ENCODE measurements at places on chromosomes 3 and 15.

GRCh38 chr15:99621767-99622166 is 56.0 kb downstream of the MEF2A start:
- peaks cover 22% of the 10 kb centered on the region for H3K4me1 ChIP-seq
- no peaks in the 10 kb centered on the region for H3K36me3 ChIP-seq
- DNase-seq, result no peak

GRCh38 chr15:101156061-101156460 is 95.8 kb downstream of the CHSY1 start:
- H3K27me3 ChIP-seq, result no peaks in the 10 kb centered on the region
- no peak overlapping the region for H3K27ac ChIP-seq
- H3K4me1 ChIP-seq, result peaks cover 4% of the 10 kb centered on the region
- no peaks in the 10 kb centered on the region for H3K36me3 ChIP-seq
- H3K4me3 ChIP-seq, result no peak overlapping the region

- peak overlapping the region; percentile 80 for H3K27ac ChIP-seq
- H3K36me3 ChIP-seq, result no peaks in the 10 kb centered on the region
- peaks cover 13% of the 10 kb centered on the region for H3K4me1 ChIP-seq
These were observed 16.8 kb upstream of the FBLN2 start for GRCh38 chr3:13532085-13532484.

DNA sequence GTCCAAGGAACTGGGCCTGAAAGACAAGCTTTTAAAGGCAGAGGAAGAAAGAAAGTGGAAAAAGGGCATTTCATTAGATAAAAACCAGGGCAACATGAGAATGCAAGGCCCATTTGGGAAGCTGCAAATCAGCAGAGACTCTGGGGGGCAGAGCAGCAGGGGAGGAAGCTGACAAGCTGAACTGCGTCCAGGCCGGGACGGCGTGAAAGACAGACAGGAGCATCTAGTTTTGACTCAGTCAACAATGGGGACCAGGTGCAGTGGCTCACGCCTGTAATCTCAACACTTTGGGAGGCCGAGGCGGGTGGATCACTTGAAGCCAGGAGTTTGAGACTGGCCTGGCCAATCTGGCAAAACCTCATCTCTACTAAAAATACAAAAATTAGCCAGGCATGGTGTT is 69.9 kb downstream of the CDC25A start:
- H3K4me1 ChIP-seq, result no peaks in the 10 kb centered on the region
- no peaks in the 10 kb centered on the region for H3K36me3 ChIP-seq
- no peak overlapping the region for H3K27ac ChIP-seq
- no peak for DNase-seq

DNA sequence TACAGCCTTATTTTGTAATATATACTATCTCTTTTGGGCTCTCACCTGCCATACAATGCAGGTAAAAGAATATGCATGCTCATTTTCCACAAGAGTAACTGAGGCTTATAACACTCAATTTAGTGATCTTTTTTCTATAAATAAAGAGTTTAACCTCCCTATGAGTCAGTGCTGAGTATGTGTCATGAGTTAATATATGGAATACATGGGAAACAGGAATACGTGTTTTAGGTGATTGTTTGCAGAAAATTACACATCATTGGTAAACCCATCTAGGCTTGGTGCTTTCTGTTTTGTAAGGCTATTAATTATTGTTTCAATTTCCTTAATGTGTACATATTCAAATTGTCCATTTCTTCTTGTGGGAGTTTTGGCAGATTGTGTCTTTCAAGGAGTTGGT is 411.3 kb downstream of the GRM7 start:
- H3K27ac ChIP-seq, result no peak overlapping the region
- no peak overlapping the region for H3K4me3 ChIP-seq

DNA sequence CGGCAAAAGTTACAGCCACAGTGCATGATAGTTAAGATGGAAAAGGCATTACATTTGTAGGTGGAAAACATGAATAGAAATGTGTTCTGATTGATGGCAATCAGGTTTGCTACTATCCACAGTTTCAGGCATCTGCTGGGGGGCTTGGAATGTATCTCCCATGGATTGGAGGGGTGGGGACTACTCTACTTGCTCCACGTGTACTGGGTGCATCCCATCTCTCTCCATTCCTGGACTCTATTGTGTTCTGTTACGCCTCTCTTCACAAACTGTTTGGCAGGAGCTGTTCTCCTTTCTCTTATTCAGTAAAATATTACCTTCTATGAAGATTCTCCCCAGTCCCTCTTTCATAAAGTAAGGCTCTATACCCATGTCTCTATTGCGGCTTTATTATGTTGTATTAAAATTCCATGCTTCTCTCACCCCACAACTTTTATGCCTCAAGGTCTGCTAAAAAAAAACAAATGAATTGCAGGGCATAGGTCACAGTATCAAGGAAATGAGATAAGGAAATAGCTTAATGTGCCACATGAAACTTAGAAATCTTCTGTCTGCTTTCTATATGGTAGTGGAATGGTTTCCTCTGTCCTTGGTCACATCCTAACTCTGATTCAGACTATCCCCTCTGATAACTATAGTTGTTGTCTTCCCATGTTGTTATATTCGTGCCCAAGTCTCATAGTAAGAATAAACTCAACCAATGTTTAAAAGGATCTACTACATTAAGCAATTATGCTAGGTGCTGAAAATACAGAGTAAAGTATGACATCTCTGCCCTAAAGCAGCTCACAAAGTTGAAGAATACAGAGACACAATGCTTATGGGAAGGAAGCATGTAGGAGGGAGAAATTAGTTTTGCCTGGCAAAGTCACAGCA is 43.2 kb downstream of the LRRFIP2 start:
- peaks cover 16% of the 10 kb centered on the region for H3K36me3 ChIP-seq
- no peaks in the 10 kb centered on the region for H3K27me3 ChIP-seq
- no peak for DNase-seq
- H3K4me3 ChIP-seq, result no peak overlapping the region
- H3K4me1 ChIP-seq, result no peaks in the 10 kb centered on the region

DNA sequence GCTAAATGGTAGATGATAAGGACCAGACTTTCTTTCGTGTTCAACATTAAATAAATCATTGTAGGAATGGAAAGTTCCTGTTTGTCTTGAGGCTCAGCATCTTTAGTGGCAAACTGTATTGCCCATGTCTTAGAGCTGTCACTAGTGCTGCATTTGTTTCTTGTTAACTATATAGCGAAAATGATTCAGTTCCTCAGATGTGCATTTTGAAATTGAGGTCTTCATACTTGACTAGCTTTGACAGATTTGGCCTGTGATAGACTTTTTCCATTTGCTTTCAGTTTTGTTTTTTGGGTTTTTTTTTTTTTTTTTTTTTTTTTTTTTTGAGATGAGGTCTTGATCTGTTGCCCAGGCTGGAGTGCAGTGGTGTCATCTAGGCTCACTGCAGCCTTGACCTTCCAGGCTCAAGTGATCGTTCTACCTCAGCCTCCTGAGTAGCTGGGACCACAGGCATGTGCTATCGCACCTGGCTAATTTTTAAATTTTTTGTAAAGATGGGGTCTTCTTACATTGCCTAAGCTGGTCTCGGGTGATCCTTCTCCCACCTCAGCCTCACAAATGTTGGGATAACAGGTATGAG is 9.5 kb upstream of the RPLP1 start:
- DNase-seq, result no peak
- no peaks in the 10 kb centered on the region for H3K27me3 ChIP-seq
- H3K4me1 ChIP-seq, result no peaks in the 10 kb centered on the region
- H3K4me3 ChIP-seq, result no peak overlapping the region

- no peaks in the 10 kb centered on the region for H3K36me3 ChIP-seq
- H3K27ac ChIP-seq, result peak overlapping the region; percentile 3
- peaks cover 9% of the 10 kb centered on the region for H3K27me3 ChIP-seq
- DNase-seq, result no peak
- peaks cover 50% of the 10 kb centered on the region for H3K4me1 ChIP-seq
These were observed 2.7 kb downstream of the P3H2 start for GRCh38 chr3:190117981-190118380.

GRCh38 chr3:32305361-32305876 is 66.9 kb downstream of the CMTM8 start:
- no peaks in the 10 kb centered on the region for H3K27me3 ChIP-seq
- H3K4me3 ChIP-seq, result no peak overlapping the region
- H3K36me3 ChIP-seq, result no peaks in the 10 kb centered on the region

- no peaks in the 10 kb centered on the region for H3K36me3 ChIP-seq
- H3K27me3 ChIP-seq, result no peaks in the 10 kb centered on the region
- DNase-seq, result no peak
- no peak overlapping the region for H3K27ac ChIP-seq
These were observed 17.1 kb downstream of the HOMER2 start for GRCh38 chr15:82935382-82935781.

GRCh38 chr3:17749705-17750293 is 7.4 kb upstream of the TBC1D5 start:
- H3K27me3 ChIP-seq, result no peaks in the 10 kb centered on the region
- no peak for DNase-seq
- no peaks in the 10 kb centered on the region for H3K36me3 ChIP-seq
- no peak overlapping the region for H3K27ac ChIP-seq

GRCh38 chr3:177777699-177778098 is 580.4 kb upstream of the TBL1XR1 start:
- H3K36me3 ChIP-seq, result no peaks in the 10 kb centered on the region
- H3K4me1 ChIP-seq, result peaks cover 9% of the 10 kb centered on the region
- H3K27ac ChIP-seq, result no peak overlapping the region
- no peaks in the 10 kb centered on the region for H3K27me3 ChIP-seq

GRCh38 chr3:174440741-174441587 is 418.2 kb upstream of the NAALADL2 start:
- no peaks in the 10 kb centered on the region for H3K27me3 ChIP-seq
- peak; percentile 15 for DNase-seq

DNA sequence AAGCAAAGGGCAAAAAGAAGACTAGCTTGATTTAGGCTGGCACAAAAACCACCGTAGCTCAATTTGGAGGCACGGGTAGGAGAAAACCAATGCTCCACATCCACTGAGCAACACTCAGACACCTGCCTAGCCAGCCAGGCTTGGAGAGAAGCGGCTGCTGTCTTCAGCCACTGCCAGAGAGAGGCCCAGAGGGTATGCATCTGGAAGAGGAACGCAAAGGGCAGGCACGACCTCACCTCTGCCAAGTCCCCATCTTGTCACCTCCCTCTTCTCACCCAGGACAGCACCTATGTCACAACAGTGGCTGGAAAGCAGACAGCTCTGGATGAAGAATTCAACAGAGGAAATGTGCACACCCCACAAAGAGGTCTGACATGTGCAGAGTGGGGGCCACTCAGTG is 93.5 kb downstream of the ADAMTS17 start:
- no peak overlapping the region for H3K4me3 ChIP-seq
- peak overlapping the region; percentile 80 for H3K27ac ChIP-seq
- no peaks in the 10 kb centered on the region for H3K27me3 ChIP-seq
- H3K4me1 ChIP-seq, result peaks cover 7% of the 10 kb centered on the region
- H3K36me3 ChIP-seq, result no peaks in the 10 kb centered on the region

DNA sequence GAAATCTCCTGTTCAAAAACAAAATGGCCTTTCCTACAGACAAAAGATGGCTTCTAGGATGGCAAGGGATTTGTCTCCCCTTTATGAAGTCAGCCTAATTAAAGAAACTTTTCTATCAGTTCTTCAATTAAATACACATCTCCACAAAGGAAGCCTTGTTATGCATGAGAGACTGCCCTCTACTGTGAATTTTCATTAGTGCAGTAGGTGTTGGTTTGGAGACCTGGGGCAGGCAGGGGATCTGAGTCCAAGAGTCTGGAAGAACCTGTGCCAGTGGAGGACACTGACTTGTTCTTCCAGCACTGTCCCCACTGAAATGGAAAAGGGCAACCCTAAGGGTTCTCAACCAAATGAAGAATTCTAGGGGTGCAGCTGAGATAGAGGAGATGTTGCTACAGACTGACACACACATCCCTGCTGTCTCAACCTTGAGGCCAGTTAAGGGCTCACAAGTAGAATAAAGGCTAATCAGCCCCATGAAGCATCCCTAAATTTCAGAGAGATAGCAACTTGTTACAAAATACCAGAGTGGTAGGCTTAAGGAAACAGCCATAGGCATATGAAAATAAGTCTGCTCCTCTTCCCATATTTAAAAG is 174.0 kb upstream of the PRICKLE2 start:
- no peaks in the 10 kb centered on the region for H3K27me3 ChIP-seq
- H3K27ac ChIP-seq, result no peak overlapping the region
- H3K4me1 ChIP-seq, result no peaks in the 10 kb centered on the region

GRCh38 chr3:192080336-192080735 is 619.4 kb downstream of the PYDC2 start:
- H3K27ac ChIP-seq, result no peak overlapping the region
- no peaks in the 10 kb centered on the region for H3K4me1 ChIP-seq
- no peak overlapping the region for H3K4me3 ChIP-seq
- no peaks in the 10 kb centered on the region for H3K27me3 ChIP-seq
- no peak for DNase-seq

GRCh38 chr3:158820521-158820920 is 18.7 kb downstream of the MFSD1 start:
- peaks cover 21% of the 10 kb centered on the region for H3K36me3 ChIP-seq
- no peaks in the 10 kb centered on the region for H3K4me1 ChIP-seq
- H3K4me3 ChIP-seq, result no peak overlapping the region
- H3K27me3 ChIP-seq, result no peaks in the 10 kb centered on the region

DNA sequence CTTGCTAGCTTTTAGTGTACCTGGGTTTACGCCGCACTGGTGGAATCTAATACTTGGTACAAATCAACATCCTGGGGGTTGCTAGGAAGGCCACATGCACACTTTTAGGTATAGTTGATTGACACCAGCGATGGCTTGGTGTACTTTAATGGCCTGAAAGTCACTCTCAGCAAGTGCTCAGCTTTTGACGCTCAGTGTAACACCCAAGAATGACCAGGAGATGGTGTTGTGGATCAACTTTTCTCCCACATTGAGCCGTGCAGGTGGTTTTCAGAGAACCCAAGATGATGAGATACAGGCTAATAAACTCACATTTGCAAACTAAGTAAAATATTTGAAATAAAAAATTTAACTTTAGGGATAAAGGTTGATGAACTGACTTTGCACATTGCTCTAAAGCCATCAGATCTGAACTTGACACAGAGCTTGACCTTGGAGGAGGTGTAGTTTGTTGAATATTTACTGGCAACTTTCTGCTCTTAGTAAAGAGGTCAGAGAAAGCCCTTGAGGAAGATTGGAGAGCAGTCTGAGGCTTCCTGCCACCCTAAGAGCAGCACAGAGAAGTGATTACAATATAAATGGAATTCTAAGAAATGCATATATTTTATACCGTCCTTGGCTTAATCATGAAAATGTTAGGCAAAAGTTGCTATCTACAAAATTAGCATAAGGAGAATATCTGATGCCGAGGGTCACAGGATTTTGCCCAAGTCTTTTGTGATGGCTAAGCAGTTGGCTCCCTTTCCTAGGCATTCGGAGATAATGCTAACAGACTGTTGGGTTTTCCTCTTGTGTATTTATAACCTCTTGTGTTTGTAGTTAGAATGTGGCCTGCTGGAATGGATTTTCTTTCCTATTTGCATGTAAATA is 143.4 kb upstream of the RASGRP1 start:
- no peak for DNase-seq
- H3K36me3 ChIP-seq, result no peaks in the 10 kb centered on the region
- H3K4me3 ChIP-seq, result no peak overlapping the region
- H3K27ac ChIP-seq, result no peak overlapping the region
- H3K27me3 ChIP-seq, result no peaks in the 10 kb centered on the region
- H3K4me1 ChIP-seq, result peaks cover 11% of the 10 kb centered on the region

DNA sequence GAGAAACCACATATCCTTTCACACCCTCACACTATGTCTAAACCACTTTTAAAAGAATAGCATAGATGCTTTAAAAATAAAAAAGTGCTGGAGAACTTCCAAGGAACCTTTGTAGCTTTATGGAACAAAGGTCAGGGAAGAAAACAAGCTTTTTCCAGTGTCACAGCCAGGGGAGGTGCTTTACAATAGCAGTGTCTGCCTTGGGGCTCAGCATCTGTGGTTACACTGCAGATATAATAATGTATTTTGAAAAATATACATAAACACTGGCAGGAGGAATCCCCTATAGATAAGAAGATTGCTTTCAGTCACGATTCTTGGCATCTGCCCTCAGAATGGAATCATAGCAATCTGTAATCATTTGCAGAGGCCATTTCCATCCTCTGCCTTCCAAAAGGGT is 362.4 kb upstream of the LRRC3B start:
- H3K36me3 ChIP-seq, result no peaks in the 10 kb centered on the region
- H3K27ac ChIP-seq, result no peak overlapping the region
- no peaks in the 10 kb centered on the region for H3K27me3 ChIP-seq
- no peak overlapping the region for H3K4me3 ChIP-seq

Measured in esophagus squamous epithelium (tissue), 5 donors.